Activated CD4-positive, alpha-beta memory T cell treated with anti-CD3 and anti-CD28 coated beads, Interleukin-2, amount 10 ng/mL, durations not matched to agents 7 days and 5 days (primary cell): ENCODE measurements at places on chromosomes 1 and 21. TPM values are rescaled to one million over a fixed set of nuclear protein-coding genes. Genes with fewer than 3 reads are reported as not detected.

- H3K4me1 ChIP-seq = peaks cover 6% of the 10 kb centered on the region
- H3K27me3 ChIP-seq = peaks cover 72% of the 10 kb centered on the region
- H3K27ac ChIP-seq = no peak overlapping the region
- H3K4me3 ChIP-seq = no peak overlapping the region
- H3K36me3 ChIP-seq = no peaks in the 10 kb centered on the region
Measured at GRCh38 chr1:92790081-92790480, 5.2 kb upstream of the EVI5 start.

GRCh38 chr1:221141096-221141495 is 261.9 kb downstream of the HLX start:
- H3K4me1 ChIP-seq = no peaks in the 10 kb centered on the region
- H3K27me3 ChIP-seq = no peaks in the 10 kb centered on the region
- no peak overlapping the region for H3K27ac ChIP-seq
- H3K4me3 ChIP-seq = no peak overlapping the region
- H3K36me3 ChIP-seq = no peaks in the 10 kb centered on the region

DNA sequence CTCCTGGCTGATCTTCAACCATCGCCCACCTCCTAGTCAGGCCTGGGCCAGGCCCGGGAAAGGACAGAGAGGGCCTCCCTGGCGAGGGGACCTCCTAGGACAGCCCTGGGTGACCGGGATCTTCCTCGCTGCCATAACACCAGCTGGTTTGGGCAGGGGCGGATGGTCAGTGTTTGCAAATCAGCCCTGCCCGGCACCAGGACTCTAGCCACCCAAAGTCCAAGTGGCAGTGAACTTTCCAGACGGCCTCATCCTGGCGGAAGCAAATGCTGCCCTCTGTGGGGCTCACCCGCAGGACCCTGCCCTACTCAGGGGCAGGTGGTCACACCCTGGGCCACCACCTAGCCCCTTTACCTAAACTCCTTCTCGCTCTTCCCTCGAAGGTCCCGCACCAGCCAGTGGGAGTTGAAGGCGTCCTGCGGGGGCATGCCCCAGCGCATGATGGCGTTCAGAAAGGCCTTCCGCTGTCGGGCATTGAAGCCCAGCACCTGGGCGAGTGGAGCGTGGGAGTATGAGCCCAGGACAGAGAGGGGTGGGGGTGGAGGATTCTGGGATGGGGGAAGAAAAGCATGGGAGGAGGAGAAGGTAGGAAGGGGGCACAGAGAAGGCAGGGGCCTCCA is 55.3 kb downstream of the CHD5 start:
- H3K27me3 ChIP-seq = no peaks in the 10 kb centered on the region

Gene PBX1
- total RNA-seq = 0.18 TPM

Gene C8A
- not detected for total RNA-seq

GRCh38 chr1:231420299-231420958 is 1.7 kb downstream of the EGLN1 start:
- H3K27ac ChIP-seq = peak overlapping the region; percentile 90
- peaks cover 45% of the 10 kb centered on the region for H3K4me1 ChIP-seq
- H3K36me3 ChIP-seq = peaks cover 46% of the 10 kb centered on the region
- H3K4me3 ChIP-seq = peak overlapping the region; percentile 92

DNA sequence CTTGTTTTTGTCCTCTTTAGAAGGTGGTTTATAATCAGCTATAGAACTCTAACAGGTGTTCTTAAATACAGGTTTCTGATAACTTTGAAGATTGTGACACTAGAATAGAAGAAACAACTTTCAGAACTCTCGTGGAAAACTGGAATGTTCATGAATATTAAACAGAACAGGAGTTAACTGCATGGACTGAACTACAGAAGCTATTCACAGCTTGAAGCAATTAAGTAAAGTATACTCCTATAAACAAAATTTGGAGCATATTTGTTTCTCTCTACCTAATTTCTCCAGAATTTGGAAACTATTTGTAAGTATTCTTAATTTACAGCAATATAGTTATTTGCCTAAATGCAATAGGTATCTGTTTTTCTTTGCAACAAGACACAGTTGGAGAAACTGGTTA is 824.8 kb downstream of the ADGRL2 start:
- no peaks in the 10 kb centered on the region for H3K4me1 ChIP-seq
- DNase-seq = no peak
- H3K36me3 ChIP-seq = no peaks in the 10 kb centered on the region
